ENCODE measurements at places on chromosomes 4 and X.
A peak's percentile ranks its signal among the peaks of the same experiment; 100 is the strongest.

- DNase-seq, result no peak
Measured at GRCh38 chr4:164169591-164169990, 584.3 kb upstream of the SMIM31 start.

- peak; percentile 62 for DNase-seq
Measured at GRCh38 chr4:118351851-118352827, 664 bp downstream of the PRSS12 start.

- no peak for DNase-seq
Measured at GRCh38 chrX:15834827-15835595, 19.6 kb downstream of the AP1S2 start.

DNA sequence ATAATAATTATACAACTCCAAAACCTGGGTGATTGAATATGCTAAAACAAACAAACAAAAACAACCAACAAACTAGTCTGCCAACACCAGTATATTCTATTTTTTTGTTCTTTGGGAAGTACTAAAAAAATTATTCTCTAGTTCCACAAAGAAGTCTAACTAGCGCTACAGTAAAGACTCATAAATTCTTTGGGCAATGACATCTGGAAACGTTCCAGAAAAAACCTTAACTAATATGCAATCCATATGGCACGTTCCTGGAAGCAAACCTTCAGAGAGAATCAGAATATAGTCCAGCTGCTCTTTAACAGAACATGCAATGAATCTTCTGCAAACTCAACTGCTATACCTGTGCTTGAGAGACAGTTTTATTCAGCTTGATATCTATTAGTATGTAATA lies 500.1 kb downstream of the TRAM1L1 start:
- no peak for DNase-seq

DNA sequence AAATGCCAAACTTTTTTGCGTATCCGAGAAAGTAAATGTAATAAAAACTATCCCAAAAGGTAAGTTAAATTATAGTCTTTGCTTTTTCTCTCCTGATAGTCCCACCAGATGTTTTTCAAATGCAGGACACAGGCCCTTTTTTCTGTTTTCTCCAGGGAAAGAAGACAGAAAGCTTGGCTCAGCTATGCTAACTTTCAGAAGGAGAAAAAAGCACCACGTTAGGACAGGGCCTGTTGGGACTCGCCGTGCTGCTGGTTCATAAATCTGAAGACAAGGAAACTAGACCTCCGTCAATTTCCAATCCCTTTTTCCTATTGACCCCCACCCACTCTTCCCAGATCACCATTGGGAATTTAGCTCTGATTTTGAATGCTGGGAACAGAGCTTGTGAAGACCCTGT lies 220.9 kb upstream of the SFRP2 start:
- no peak for DNase-seq

All from WTC11 (cell line).